ENCODE measurements at places on chromosomes 2 and 18. TPM values are rescaled to one million over a fixed set of nuclear protein-coding genes. Genes with fewer than 3 reads are reported as not detected.

Gene SLC40A1
- total RNA-seq = not detected

Gene SERPINB4
- 1.1 TPM for total RNA-seq

Gene DNAJC5G
- 0.39 TPM for total RNA-seq

Gene CTAGE1
- not detected for total RNA-seq

GRCh38 chr2:154698296-154698720 lies at the start of gene KCNJ3:
KCNJ3 (plus strand) TSS chr2:154698695; CDS start chr2:154698776, 81 bp downstream.
- peak; percentile 51 for DNase-seq
- H3K27ac ChIP-seq = no peak within 1 kb of the TSS
- no peaks in the 10 kb centered on the region for H3K36me3 ChIP-seq
- peak within 1 kb of the TSS; percentile 72 for H3K4me3 ChIP-seq

- peak; percentile 42 for DNase-seq
- peaks cover 48% of the 10 kb centered on the region for H3K36me3 ChIP-seq
- no peaks in the 10 kb centered on the region for H3K27me3 ChIP-seq
Measured at GRCh38 chr2:27379836-27380625, 503 bp downstream of the ZNF513 start.

DNA sequence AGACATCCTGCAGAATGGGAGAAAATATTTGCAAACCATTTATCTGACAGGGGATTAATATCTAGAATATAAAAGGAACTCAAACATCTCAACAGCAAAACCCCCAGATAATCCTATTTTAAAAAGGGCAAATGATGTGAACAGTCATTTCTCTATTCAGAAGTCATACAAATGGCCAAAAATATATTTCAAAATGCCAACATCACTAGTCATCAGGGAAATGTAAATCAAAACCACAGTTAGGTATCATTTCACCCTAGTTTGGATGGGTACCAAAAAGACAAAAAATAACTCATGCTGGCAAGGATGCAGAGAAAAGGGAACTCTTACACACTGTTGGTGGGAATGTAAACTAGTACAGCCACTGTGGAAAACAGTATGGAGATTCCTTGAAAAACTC lies 70.0 kb downstream of the TBR1 start:
- no peak overlapping the region for H3K4me3 ChIP-seq
- H3K4me1 ChIP-seq = no peaks in the 10 kb centered on the region
- H3K27me3 ChIP-seq = no peaks in the 10 kb centered on the region
- no peak for DNase-seq
- no peaks in the 10 kb centered on the region for H3K36me3 ChIP-seq

DNA sequence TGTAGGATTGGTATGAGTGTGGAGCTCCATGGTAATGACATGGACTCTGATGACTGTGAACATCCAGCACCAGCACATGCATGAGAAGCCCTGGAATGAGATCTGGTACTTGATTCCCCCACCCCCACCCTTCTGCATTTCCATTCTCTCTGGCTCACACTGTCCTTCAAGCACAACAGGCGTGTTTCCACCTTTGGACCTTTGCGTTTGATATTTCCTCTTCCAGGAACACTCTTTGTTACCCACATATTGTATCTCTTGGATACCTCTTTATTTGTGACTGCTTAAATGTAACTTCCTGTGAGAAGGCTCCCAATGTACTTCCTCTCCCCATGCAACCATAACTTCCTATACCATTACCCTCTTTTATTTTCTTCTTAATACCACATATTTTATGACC lies 263.8 kb downstream of the HNMT start:
- H3K36me3 ChIP-seq = no peaks in the 10 kb centered on the region
- H3K27ac ChIP-seq = no peak overlapping the region
- H3K4me1 ChIP-seq = peaks cover 18% of the 10 kb centered on the region
- no peaks in the 10 kb centered on the region for H3K27me3 ChIP-seq

GRCh38 chr18:35515460-35516130 lies 17.8 kb upstream of the INO80C start:
- no peaks in the 10 kb centered on the region for H3K36me3 ChIP-seq
- H3K27me3 ChIP-seq = no peaks in the 10 kb centered on the region
- DNase-seq = peak; percentile 28
- peaks cover 8% of the 10 kb centered on the region for H3K4me1 ChIP-seq
- no peak overlapping the region for H3K27ac ChIP-seq
- H3K4me3 ChIP-seq = no peak overlapping the region

DNA sequence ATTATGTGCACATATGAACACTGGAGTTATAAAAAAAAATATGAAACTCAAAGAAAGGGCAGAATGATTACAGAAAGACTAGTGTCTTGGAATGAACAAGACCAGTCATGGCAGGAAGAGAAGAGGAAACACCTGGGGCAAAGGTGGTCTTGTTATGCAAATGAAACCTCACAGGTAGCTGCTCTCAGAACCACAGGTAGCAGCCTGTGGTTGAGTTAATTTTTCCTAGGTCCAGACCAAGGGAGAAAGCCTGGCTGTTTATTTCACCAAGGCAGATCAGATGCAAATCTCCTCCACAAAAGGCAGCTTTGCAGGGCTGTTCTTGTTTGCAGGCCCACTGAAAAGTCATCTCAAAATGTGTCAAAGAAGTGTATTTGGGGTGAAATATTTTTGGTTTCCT lies 785.8 kb downstream of the RNF144A start:
- H3K4me3 ChIP-seq = 0 out of 2 replicates have a peak overlapping the region, but pooled peaks have one; percentile 5
- peak; percentile 55 for DNase-seq
- H3K36me3 ChIP-seq = no peaks in the 10 kb centered on the region
- no peaks in the 10 kb centered on the region for H3K27me3 ChIP-seq
- H3K4me1 ChIP-seq = peaks cover 43% of the 10 kb centered on the region

GRCh38 chr2:144170179-144170578 lies 349.7 kb downstream of the ZEB2 start:
- DNase-seq = no peak
- no peak overlapping the region for H3K27ac ChIP-seq
- H3K27me3 ChIP-seq = no peaks in the 10 kb centered on the region
- no peaks in the 10 kb centered on the region for H3K4me1 ChIP-seq
- no peaks in the 10 kb centered on the region for H3K36me3 ChIP-seq

- H3K27ac ChIP-seq = no peak overlapping the region
- H3K27me3 ChIP-seq = no peaks in the 10 kb centered on the region
- H3K4me1 ChIP-seq = peaks cover 13% of the 10 kb centered on the region
- DNase-seq = no peak
- H3K4me3 ChIP-seq = no peak overlapping the region
Measured at GRCh38 chr18:3875376-3875775, 425.4 kb downstream of the TGIF1 start.

Measured in GM23338 (cell line).